ENCODE measurements at places on chromosomes 5 and 9. TPM values are rescaled to one million over a fixed set of nuclear protein-coding genes. Genes with fewer than 3 reads are reported as not detected.

GRCh38 chr5:59390074-59390659 is 503.4 kb downstream of the PDE4D start:
- DNase-seq, result no peak

GRCh38 chr9:130682421-130683121 is 11.0 kb upstream of the EXOSC2 start:
- DNase-seq, result peak; percentile 68

DNA sequence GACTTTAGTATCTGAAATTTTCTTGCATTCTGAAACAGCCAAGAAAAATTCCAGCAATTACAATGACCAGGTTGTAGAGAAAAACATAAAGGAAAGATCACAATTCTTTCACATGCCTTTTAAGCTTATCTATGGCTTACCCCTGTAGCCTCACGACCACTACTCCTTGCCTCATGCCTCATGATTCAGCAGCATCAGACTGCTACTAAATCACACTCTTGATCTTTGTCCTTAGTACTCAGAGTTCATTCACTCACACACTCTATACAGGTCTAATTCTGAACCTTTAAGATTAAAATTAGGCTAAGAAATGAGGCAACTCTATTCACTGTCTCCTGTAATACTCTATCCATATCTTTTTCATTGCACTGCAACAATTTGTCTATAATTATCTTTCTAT is 415.1 kb downstream of the MLLT3 start:
- DNase-seq, result no peak

- DNase-seq, result no peak
Observed at GRCh38 chr9:8430945-8431344, 631.4 kb upstream of the DMAC1 start.

DNA sequence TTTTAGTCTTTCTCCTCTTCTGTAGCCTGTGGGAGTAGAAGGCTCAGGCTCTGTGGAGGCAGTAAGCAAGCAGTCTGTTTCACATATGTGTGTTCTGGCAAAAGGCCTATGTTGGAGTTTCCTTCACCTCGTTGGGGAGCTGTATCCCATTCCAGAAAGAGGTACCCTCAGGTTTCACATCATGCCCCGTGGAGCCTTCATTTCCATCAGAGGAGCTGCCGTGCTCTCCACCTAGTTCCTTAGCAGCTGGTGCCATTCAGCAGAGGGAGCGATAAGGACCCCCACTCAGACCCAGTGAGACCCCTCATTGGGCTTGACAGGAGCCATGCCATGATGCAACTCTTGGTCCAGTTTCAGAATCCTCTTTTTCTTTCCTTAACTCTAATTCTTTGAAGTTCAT is 50.6 kb upstream of the ANGPTL2 start:
- peak; percentile 16 for DNase-seq

DNA sequence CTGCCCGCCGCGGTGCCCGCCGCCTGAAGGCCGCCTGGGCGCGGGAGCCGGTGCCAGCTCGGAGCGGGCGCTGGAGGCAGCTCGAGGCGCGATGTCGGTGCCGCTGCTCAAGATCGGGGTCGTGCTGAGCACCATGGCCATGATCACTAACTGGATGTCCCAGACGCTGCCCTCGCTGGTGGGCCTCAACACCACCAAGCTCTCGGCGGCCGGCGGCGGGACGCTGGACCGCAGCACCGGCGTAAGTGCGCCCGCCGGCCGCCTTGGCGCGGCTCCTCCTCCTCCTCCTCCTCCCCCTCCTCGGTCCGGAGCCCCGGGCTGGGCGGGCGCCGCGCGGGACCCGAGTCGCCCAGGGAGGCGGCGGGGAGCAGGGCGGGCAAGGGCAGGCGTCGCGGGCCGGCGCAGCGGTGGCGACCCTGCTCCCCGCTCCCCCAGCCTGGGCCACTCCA is 455 bp downstream of the OLFM1 start:
- DNase-seq, result no peak

GRCh38 chr5:171606414-171607024 is 179.1 kb upstream of the SMIM23 start:
- no peak for DNase-seq

GRCh38 chr5:109718632-109719031 is 28.9 kb downstream of the MAN2A1 start:
- DNase-seq, result no peak

DNA sequence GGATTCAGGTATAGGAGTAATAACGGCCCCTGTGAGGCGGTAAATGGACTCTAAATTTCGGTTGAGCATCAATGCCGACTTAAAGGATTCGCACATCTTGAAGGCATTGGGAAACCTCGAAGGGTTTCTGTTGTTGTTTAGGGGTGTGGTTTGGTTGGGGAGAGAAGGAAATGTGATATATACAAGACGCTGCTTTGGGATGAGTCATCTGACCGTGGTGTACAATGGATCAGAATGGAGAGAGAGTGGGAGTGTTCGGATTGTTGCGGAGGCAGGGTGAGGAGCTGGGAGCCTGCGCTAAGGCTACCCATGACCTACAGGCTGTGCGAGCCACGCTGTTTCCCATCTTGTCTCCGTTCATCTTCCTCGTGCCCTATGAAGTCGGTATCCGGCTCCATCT is 60.4 kb upstream of the ERCC6L2 start:
- no peak for DNase-seq

DNA sequence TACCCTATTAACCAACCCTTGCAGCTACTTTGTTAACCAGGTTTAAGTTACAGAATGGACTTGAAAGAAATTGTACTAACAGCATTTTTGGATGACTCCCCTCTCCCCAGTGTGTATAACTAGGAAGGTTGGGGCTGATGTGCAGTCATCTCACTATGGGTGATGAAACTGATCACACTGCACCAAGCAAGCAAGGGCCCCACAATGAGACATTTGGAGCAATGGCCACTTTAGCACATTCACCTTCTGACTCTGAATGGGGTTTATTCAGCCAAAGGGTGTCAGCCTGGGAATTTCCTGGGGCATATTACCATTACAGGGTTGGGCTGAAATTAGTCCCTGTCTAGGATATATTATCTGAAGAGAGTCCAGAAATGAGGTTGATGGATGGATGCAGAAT is 18.7 kb upstream of the CYFIP2 start:
- no peak for DNase-seq

DNA sequence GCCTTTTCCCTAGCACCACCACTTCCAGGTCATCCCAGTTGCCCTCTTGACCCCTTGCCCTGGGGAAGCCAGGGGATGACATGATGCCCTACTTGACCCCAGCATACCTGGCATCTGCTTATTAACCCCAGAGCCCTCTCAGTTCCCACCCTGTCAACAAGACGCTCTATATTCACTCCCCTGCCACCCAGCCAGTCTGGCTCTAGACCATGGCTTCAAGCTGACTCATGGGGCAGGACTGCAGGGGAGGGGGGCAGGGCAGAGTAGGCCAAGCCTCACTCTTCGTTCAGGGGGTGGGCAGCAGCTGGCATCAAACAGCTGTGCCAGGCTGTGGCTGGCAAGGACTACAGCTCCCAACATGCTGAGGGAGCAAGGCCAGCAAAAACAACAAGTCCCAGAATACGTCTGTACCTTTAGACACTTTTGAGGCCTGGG is 5.3 kb downstream of the ATOSB start:
- peak; percentile 70 for DNase-seq

GRCh38 chr9:90904706-90905478 is 103.3 kb downstream of the SYK start:
- DNase-seq, result no peak

STPG3 gene
- total RNA-seq, result not detected

CER1 gene
- total RNA-seq, result not detected

PTPN3 gene
- total RNA-seq, result 30.3 TPM

Data from liver (tissue), 10 donors.